Renal cortex interstitium (tissue), 15 donors: ENCODE measurements at places on chromosomes 6 and 20. TPM values are rescaled to one million over a fixed set of nuclear protein-coding genes. Genes with fewer than 3 reads are reported as not detected.

- no peak for DNase-seq
Observed at GRCh38 chr6:154932515-154933027, 62.5 kb upstream of the TIAM2 start.

ULBP3 gene
- 11.3 TPM for polyA plus RNA-seq

CLDN20 gene
- 1.4 TPM for polyA plus RNA-seq

GRCh38 chr6:140063021-140063399, 688.6 kb upstream of the CITED2 start:
- DNase-seq = no peak
